Thyroid gland (tissue), 4 donors: ENCODE measurements at places on chromosomes 11 and 22. TPM values are rescaled to one million over a fixed set of nuclear protein-coding genes. Genes with fewer than 3 reads are reported as not detected.

ELF5 gene
- not detected for total RNA-seq

PPFIA1 gene
- 50.9 TPM for total RNA-seq

TH gene
- not detected for total RNA-seq

CD248 gene
- total RNA-seq: 24.8 TPM

ENDOD1 gene
- total RNA-seq: 31.1 TPM

MAJIN gene
- not detected for total RNA-seq

HPX gene
- not detected for total RNA-seq

SLC36A4 gene
- 50.2 TPM for total RNA-seq

CCDC85B gene
- 73.8 TPM for total RNA-seq
